ENCODE measurements at places on chromosomes 5 and 9.

DNA sequence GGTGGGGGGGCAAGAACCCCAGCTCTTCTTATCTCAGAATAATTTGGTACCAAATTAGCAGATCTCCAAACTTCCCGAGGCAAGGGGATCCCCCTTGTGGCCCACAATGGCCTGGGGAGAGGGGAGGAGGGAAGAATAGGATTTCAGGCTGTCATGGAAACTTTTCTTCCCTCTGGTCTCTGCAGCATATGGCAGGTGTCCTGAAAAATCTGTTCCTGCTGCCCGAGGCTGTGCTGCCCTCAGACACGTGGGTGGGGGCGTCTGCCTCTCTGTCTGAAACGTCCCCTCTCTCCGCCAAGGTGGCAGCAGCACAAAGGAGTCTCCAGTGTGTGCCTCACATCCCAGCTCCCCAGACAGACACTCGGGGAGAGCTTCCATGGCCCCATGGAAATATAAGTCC, 34.0 kb downstream of the CCNJL start:
- no peak for DNase-seq

GRCh38 chr9:33446946-33447798, at the start of gene AQP3:
Gene AQP3, minus strand, starts transcription at chr9:33447593. Its CDS starts 63 bp downstream, at chr9:33447530.
- peak; percentile 72 for DNase-seq

DNA sequence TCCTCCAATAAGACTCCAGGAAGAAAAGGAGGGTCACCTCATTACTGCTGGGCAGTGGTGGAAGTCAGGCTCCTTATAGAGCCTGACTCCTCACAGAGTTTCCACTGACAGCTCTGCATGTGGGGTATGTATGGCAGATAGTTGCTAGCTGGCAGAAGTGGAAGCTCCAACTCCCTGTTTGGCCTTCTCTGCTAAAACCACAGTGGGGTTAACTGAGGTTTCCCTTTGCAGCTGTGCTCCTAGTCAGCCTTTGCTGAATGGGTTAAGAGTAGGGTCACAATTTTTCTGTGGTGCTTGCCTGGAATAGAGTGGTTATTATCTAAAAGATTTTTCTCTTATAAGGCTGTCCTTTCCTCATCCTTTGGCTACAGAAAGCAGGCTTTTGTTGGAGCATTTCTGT, 327.5 kb downstream of the FBXL17 start:
- DNase-seq: no peak

DNA sequence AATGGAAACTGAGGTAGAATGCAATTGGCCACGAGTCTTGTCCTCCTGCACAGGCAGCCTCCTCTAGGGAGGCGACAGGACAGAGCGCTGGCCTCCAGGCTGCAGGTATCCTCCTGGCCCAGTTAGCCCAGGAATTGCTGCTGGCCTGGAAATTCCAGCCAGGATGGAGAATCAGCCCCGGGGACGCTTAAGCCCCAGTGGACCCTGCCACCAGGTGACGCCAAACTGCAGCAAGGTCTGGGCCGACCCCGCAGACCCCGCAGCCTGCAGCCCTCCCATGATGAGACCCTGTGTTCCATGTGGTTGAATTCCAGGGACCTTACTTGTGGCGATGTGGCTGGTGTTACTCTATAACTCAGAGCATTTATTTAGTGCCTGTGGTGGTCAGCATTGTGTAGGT, 7.3 kb downstream of the CACFD1 start:
- no peak for DNase-seq

DNA sequence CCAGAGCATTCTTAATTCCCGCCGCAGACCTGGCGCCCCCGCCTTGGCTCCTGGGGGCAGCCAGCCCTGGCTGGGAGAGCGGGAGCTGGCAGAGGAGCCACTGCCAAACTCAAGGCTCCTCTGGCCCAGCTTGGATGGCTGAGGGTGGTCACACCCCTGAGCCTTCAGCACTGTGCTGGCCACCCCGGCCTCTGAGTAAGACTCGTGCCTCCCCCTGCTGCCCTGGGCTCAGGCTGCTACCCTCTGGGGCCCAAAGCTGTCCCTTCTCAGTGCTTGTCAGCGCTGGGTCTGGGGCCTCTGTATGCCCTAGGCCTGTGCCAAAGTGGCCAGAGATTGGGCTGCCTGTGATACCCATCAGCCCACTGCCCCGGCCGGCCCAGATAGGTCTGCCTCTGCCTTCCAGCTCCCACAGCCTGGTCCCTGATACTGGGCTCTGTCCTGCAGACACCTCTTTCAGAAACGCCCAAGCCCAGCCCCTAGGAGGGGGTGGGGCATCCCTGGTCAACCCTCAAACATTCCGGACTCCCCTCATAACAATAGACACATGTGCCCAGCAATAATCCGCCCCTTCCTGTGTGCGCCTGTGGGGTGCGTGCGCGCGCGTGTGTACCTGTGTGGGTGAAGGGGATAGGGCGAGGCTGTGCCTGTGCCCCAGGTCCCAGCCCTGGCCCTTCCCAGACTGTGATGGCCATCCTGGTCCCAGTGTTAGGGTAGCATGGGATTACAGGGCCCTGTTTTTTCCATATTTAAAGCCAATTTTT, 4.4 kb upstream of the PRR7 start:
- no peak for DNase-seq

DNA sequence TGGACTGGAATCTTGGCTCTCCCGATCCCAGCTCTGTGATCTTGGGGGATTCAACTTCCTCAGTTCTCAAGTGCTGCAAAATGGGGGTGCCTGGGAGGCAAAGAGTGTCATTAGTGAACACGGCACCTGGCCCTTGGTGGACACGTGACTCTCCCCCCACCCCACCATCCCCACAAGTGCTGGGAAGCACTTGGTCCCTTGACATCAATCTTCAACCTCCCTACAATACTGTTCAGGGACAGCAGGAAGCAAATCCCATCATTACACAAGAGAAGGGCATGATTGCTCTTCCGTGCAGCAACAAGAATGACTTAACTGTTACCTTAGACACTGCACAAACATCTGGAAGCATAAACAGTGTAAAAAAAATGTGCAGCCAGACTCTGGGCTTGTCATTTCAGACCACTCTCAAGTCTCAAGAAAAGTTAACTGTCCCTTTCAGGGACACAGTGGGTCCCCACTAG, 61.4 kb downstream of the PSMB7 start:
- no peak for DNase-seq

DNA sequence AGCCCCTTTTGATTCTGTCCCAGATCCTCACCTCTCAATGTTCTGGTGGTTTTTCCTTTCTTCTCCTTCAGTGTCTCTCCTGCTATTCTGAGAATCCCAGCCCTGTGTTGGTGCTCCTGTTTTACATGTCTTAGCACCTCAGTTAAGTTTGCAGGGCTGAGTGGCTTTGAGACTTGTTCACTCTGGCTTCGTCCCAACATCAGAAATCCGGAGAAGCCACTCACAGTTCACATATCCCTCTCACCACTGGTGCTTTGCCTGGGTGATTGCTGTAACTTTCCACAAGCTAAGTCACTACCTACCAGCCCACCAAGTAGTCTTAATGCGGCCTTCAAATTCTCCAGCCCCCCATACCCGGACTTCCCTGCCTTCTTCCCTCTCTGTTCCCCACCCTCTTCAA, 40.2 kb downstream of the CYFIP2 start:
- DNase-seq: no peak

- no peak for DNase-seq
Measured at GRCh38 chr5:116340799-116341198, 233.8 kb downstream of the SEMA6A start.

DNA sequence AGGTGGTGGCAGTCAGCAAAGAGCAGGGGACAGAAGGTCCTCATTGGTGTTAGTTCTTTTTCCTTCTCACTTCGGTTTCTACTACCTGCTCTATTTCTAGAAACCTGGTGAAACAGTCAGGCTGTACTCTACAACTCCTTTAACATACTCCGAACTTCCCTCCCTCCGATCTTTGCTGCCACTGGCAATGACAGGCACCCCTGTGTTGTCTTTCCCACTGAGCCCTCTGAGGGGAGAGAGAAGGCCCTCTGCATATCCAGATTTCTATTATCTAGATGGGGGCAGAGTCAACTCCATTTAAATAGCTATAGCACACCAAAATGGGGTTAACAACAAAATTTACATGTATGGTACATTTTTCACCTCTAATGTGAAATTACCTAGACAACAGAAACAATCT, 123.7 kb downstream of the CDK5RAP2 start:
- DNase-seq: no peak

DNA sequence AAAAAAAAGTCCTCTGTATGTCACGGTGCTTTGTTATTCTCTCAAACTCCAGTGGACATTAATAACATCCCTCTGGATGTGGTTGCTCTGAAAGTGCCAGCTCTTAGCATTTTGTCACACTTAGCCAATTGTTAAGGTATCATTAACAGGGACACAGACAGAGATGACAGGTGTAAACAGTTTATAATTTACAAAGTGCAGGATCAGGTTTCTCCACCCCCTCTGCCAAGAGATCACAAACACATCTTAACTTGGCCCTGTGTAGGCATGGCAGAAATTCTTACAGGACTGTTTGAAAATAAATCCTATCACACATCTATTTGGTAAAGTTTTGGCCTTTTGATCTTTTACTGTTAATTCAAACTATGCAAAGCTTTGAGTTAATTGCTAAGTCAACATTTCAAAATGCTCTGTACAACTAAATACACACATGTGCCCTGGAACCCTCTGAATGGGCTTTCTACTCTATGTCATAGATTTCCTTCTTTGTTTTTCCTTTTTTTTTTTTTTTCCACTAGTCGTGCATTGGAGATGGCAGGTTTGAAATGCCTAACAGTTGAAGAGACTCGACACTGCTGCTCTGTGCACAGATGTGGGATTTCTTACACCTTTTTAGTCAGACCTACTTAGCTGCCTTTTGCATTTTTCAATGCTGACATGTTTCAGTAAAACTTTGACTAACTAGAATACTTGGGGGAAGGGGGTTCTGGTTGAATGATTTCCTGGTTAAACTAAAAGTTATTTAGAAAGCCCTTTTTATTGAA, 41.7 kb downstream of the SEMA6A start:
- DNase-seq: no peak

- no peak for DNase-seq
Measured at GRCh38 chr5:174329738-174330137, 284.2 kb downstream of the NSG2 start.

DNA sequence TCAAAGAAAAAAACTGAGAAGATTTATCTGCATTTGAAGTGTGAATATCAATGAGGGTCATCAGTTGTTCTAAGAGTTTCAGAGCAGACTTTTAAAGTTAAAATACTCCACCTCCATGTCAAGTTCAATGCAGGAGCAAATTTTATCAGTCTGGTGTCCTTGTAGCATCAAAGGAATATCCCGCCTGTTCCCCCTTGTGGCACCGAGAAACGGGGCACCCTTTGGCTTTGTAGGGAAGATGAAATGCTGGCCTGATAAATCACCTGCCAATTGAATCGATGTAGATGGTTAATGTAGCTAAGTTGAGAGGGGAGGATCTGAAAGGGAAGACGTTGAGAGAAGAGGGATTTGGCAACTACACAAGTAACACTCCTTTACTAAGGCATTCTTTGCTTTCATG, 714.5 kb downstream of the EFNA5 start:
- no peak for DNase-seq

DNA sequence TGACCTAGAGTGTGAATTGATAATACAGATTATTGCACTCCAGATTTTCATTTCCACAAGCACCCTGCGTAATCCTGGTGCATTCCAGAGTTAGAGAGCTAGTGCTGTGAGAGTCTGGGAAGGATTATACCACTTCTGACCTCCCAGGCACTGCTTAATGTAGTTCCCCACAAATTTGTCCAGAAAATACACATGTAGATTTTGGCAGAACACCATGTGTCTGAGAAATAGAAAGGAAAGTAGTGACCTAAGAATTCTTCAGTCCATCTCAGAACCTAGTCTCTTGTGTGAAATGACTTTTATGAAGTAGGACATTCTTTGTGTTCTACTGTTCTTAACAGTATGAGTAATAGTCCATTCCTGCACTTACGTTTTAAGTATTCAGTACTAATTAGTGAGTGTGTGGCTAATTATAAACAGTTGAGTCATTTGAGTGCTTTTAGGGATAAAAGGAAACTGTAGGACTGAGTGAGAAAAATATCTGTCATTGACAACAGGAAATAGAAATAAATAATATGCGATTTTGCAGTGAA, 27.8 kb upstream of the PTPDC1 start:
- no peak for DNase-seq

DNA sequence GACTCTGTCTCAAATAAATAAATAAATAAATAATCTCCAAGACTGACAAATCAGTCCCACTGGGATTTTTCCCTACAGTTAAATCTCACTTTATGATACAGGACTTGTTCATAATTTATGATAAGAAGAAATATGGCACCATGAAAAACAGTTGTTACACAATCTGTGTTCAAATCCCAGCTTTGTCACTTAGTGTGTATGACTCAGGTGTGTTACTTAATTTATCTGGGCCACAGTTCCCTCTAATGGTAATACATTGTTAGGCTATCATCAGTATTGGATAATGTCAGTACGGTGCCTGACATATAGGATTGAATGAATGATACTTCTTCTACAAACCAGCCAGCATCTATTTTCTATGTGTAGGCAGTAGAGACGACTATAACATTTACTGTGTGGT, 23.1 kb downstream of the SLC36A3 start:
- DNase-seq: no peak

DNA sequence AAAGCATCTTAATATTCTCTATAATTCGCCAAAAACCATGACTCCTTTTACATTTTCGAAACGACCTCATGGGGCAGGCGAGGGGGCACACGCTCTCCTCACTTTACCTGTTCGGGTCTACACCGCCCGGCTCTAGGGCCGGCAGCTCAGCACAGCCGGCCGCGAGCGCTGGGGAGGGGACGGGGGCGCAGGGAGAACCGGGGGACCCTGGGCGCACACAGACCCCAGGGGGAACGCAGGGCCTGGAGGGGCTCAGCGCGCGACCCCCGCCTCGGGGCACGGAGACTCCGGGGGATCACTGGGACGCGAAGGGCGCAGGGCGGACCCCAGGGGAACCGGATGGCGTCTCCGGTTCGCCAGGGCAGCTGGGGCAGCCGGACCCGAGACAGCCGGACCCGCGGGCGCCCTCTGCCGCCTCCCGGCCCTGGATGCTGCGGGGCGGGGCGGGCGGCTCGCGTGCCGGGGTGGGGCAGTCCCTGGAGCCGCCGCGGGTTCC, at the start of gene AHRR:
AHRR (plus strand) TSS at position 485 of the 496 bp plus-strand sequence. CDS start 22,189 bp downstream, outside the sequence.
- DNase-seq: peak; percentile 57

- DNase-seq: no peak
Measured at GRCh38 chr5:531101-531748, 7.0 kb upstream of the SLC9A3 start.

DNA sequence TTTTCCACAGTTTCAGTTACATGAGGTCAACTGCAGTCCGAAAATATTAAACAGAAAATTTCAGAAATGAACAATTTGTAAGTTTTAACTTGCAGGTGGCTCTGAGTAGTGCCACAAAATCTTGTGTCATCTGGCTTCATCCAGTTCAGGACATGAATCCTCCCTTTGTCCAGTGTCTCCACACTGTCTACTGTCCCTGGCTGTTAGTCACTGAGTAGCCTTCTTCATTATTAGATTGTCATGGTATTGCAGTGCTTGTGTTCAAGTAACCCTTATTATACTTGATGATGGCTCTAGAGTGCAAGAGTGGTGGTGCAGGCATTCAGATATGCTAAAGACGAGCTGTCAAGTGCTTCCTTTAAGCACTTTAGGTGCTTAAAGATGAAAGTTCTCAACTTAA, 65.3 kb downstream of the CFAP95 start:
- DNase-seq: no peak
